Mammary microvascular endothelial cell (primary cell): ENCODE measurements at places on chromosomes 2 and 18. TPM values are rescaled to one million over a fixed set of nuclear protein-coding genes. Genes with fewer than 3 reads are reported as not detected.

ACMSD gene
- total RNA-seq: not detected in 2 replicates

CNPPD1 gene
- total RNA-seq: 35.3 and 37.0 TPM in 2 replicates

CD302 gene
- total RNA-seq: 5.2 and 5.7 TPM in 2 replicates

ANKRD62 gene
- total RNA-seq: not detected in 2 replicates

CXCR1 gene
- not detected in 2 replicates for total RNA-seq
